ENCODE measurements at places on chromosomes 11 and 22. TPM values are rescaled to one million over a fixed set of nuclear protein-coding genes. Genes with fewer than 3 reads are reported as not detected.

The LIN7C gene
- total RNA-seq, result 57.9 TPM

The POU2AF2 gene
- not detected for total RNA-seq

The RTN4R gene
- 0.97 TPM for total RNA-seq

The OR5B21 gene
- not detected for total RNA-seq

The DDI1 gene
- not detected for total RNA-seq

The MS4A6A gene
- not detected for total RNA-seq

The DDIAS gene
- 4.7 TPM for total RNA-seq

The NPAS4 gene
- not detected for total RNA-seq

The VWA5A gene
- 2.9 TPM for total RNA-seq

The APOA5 gene
- not detected for total RNA-seq

The ZP1 gene
- total RNA-seq, result 0.60 TPM

The PTPRCAP gene
- not detected for total RNA-seq

The MUC5AC gene
- total RNA-seq, result not detected

The LRP4 gene
- 12.5 TPM for total RNA-seq

The IL17REL gene
- 0.09 TPM for total RNA-seq

The DEFB131B gene
- total RNA-seq, result not detected

The TEX12 gene
- total RNA-seq, result 0.30 TPM

The SPTBN2 gene
- 5.7 TPM for total RNA-seq

The RASD2 gene
- total RNA-seq, result 0.89 TPM

The GAS2 gene
- 1.5 TPM for total RNA-seq

The MADD gene
- total RNA-seq, result 14.3 TPM

The SHANK2 gene
- total RNA-seq, result 3.7 TPM

The CPT1B gene
- 1.6 TPM for total RNA-seq

The CRYBB3 gene
- total RNA-seq, result not detected

The TREH gene
- not detected for total RNA-seq

The MIF gene
- total RNA-seq, result 272 TPM

The BIK gene
- not detected for total RNA-seq

Data from smooth muscle cell of the umbilical artery (primary cell).